Cortex of kidney (tissue), 1 donor: ENCODE measurements at places on chromosomes 16 and 17.

GRCh38 chr16:86517652-86518258, 7.4 kb downstream of the FOXF1 start:
- DNase-seq, result no peak

DNA sequence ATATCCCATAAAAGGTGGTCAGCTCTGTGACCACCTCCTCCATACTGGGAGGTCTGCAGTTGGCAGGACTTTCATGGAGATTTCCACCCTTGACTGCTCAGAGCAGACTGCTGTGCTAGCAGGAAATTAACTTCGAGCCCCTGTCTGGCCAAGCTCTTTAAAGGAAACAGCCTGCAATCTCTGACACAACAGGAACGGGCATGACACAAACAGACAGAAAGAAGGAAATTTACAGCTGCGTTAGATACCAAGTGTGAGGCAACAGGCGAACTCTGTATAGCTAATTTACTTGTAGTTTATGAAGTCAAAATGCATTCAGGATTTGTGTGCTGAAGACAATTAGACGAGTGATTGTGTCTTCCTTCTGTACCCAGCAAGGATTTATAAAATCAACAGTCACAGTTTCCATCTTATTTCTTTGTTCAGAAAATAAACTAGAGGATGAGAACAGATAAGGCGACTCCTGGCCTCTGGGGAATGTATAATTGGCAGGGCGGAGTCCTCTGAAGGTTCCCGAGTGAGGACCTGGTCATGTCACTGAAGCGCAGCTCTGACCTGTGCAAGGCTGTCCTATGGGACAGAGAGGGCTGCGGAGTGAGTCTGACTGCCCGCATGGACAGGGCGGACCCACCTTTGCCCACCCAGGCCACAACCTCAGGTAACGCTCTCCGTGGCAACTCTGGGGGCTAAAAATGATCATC, 16.1 kb downstream of the WIPI1 start:
- no peak for DNase-seq

GRCh38 chr16:165539-166374, at the start of gene HBM:
Gene HBM (plus strand): TSS chr16:165978. CDS start chr16:165998, 20 bp downstream.
- no peak for DNase-seq

GRCh38 chr17:77957857-77958715, at the start of gene TNRC6C:
Gene TNRC6C (plus strand): TSS chr17:77958703. CDS start chr17:78004207, 45,504 bp downstream.
- peak; percentile 92 for DNase-seq

GRCh38 chr17:8227238-8227581, 16.8 kb upstream of the AURKB start:
- no peak for DNase-seq

GRCh38 chr17:964876-965275, 14.7 kb downstream of the NXN start:
- DNase-seq, result no peak
